GM03348 (cell line): ENCODE measurements at places on chromosomes 12 and 14.

DNA sequence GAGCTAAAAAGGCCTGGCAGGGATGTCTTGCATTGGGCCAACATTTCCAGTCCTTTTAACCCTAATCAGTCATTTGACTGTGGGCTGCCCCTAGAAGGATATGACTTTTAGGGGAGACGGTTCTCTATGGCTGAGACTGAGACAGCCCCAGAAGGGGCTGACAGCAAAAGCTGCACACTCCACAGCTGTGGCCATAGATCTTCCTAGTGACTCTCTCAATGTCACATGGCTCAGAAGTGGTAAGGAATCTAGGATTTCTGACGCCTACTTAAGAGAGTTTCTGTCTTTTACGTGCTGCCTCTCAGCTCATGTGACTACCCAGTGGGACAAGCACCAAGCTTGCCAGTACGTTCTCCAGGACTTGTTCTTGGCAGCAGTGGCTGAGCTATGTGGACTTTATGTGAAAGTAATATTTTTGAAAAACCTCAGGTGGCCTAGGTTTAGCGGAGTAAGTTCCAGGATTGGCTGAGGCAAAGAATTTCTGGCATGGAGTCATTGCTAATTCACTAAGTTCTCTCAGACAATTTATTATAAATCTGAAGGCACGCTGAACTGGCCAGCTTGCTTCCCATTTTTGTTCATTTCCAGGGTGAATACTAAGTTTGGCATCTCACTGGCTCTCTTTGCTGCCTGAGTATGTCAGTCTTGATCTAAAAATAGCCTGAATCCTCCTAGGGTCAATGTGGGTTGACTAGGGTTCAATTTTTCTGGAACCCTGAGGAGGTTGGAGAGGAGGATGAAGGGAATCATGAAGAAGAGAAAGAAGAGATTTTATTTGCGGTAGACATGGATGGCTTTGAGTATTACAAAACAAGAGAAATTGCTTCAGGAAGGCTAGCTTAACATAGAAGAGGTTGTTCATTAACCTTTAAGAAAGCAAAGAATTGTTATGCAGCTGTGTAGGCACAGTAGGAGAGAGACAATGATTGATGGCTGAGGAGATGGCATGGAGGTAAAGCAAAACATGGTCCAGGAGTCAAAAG lies 271.8 kb downstream of the AEBP2 start:
- no peak for DNase-seq

- DNase-seq, result no peak
These were observed 34.8 kb upstream of the TESC start for GRCh38 chr12:117134059-117134458.

DNA sequence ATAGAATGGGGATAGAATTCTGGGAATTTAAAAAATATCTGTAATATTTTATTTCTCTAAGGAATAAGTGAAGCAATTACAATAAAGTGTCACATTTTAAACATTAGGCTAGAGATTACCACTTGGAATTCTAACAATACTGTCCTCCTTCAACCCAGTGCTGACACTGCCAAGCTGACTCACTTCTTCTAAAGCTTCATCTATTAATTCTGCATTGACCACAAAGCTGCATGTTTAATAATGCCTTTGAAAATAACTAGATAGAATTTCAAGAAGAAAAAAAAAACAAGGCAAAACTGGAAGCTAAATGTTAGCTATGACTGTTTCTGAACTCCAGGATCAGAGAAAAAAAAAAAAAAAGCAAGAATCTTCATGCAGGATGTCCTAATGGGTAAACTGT lies 970.7 kb upstream of the FBXO33 start:
- DNase-seq, result no peak

DNA sequence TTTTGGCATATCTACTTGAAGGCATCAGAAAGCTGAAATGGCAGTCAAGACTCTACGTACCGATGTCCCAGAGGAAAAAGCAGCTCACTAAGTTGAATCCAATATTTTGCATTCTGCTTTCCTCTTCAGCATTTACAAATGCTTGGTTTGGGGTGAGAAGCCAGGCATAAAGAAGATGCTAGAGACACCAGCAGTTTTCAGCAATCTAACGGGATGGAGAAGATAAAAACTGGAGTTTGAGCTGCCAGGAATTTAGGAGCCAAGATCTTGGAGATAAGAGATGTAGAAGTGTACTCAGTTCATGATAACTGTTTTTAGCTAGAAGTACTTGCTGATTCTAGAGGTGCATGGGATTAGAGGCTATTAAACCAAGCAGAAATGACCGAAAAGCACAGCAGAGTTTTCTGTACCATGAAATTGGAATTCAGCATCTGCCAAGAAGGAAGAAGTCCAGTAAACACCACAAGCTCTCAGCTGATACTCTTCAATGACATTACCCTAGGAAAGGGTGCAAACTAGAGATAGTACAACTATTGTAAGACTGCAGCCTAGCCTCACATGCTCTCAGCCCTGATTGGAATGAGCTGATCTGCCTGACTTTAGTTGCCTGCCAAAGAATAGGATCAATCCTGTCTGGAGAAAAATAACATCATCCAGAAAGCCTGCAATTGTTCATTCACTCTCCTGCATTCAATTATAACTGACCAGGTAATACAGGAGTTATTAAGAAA lies 7.4 kb upstream of the ALDH1L2 start:
- DNase-seq, result no peak

- no peak for DNase-seq
These were observed 176.6 kb downstream of the FOXN3 start for GRCh38 chr14:89240414-89240813.

DNA sequence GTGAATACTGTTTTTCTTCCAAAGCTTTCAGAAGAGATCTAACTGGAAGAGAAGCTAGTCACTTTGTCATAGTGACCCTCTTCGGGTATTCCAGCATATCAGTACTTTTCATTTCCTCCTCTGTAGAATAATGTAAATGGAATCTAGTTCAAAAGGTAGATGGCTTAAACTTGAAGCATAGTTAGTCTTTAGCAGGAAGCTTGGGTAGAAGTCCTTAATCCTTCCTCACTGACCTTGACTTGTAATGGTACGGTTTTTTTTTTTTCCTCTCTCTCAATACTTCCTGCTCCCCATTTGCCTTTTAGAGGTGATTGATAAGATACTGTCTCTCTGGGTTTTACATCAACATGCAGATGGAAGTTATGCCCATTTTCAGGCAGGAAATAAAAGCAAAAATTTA lies 1.7 kb downstream of the FBXO34 start:
- DNase-seq, result no peak

DNA sequence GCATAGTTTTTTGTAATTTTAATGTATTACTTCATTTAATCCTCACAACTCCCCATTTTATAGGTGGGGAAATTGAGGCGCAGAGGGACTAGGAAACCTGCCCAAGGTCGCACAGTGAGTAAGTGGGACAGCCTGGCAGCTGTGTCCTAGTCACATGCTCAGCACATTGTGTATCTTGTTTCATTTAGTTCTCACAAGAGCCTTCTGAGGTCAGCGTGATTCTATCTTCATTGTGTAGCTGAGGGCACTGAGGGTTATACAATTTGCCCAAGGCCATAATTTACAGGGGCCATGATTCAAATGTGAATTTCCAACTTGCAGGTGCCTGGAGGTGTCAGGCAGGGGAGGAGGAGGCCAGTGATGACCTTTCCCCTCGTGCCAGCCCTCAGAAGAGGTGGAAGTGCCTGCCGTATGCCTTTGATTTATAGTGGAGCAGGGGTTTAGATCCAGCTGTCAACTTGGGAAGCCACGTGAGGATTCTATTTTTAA lies 30.3 kb upstream of the SMOC1 start:
- no peak for DNase-seq

- DNase-seq, result peak; percentile 68
These were observed 37.4 kb downstream of the SLC6A12 start for GRCh38 chr12:176321-177181.

DNA sequence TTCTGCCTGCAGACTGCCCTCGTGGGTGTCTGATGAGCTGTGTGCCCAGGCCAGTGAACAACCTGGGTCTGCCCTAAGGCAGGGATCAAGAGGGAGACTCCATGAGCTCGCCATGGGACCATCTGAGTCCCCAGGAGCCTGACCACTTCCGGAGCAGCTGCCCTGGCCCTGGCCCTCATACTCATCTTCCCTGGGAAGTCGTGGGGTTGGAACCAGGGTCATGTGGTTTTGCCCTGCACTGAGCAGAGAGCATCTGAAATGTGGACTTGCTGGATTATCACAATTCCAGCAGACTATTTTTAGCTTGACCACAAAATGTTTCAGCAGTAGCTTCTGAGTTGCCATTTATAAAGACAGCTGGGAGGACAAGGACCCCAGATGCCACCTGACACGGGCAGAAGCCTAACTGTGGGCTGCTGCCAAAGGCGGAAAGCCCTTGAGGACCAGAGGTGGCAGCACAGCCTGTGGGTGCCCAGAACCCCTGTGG lies 6.7 kb downstream of the BTBD6 start:
- DNase-seq, result peak; percentile 25

DNA sequence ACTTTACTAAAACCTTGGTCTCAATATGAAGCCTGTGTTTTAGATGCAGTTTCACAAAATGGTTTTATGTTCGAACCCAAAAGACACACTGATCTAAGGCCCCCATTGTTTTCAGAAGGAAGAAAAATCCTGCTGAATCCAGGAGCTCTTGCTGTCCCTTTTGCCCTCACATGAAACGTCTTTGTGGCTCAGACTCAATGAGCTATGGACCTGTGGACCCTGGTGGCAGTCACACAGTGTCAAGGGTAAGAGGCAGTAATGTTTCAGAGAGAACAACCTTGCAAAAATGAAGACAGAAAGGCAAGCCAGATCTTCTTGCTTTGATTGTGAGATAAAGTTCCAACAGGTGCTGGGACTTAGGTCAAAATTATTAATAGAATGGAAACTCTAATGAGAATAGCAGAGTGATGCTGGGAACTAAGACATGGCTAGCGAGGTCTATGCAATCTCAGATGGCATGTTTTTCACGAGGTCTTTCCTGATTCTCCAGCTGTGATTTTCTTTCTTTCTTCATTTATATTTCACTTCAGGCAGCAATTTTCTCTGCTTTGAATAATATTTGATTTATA lies 164.9 kb upstream of the SLC38A2 start:
- DNase-seq, result no peak

DNA sequence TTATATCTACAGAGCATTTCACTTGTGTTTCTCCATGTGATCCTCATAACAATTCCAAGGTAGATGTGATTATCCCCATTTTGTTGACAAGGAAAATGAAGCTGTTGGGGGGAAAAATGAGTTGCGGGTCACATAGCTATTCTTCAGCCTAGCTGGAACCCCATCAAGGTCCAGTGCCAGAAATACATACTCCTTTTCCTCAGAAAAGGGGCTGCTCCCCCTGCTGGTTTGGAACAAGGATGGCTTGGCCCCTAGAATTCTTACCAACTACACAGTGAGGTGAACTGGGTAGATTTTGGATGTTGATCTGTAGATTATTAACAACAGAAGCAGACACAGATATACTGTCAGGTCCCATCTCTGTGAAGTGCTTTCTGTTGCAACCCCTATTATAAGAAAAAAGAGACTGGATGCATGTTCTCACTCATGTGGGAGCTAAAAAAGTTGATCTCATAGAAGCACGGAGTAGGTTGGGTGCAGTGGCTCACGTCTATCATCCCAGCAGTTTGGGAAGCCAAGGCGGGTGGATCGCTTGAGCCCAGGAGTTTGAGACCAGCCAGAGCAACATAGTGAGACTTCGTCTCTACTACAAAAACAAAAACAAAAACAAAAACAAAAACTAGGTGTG lies 8.9 kb downstream of the IKZF4 start:
- DNase-seq, result peak; percentile 74

- peak; percentile 69 for DNase-seq
These were observed 8.6 kb downstream of the VTI1B start for GRCh38 chr14:67665868-67666267.

DNA sequence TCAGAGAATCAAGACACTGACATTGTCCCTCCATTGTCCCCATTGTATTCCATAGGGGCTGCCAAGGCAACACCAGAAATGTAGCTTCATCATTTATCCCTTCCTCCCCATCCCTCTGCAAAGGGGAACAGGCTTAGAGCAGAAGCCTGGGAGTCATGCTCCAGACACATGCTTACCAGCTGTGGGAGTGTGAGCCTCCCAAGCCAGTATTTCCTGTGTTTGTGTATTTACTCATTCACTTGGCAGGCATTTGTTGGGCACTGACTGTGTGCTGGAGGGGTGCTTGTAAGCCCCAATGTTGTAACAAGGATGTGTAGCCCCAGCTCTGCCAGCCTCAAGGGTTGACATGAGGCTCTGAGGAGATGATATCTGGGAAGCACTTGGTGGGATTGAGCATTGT lies 46.0 kb upstream of the TCL1A start:
- peak; percentile 15 for DNase-seq

- DNase-seq, result peak; percentile 74
These were observed 16.7 kb upstream of the FAIM2 start for GRCh38 chr12:49920241-49920914.

- DNase-seq, result no peak
These were observed 447.5 kb downstream of the PCNX1 start for GRCh38 chr14:71354801-71355200.

DNA sequence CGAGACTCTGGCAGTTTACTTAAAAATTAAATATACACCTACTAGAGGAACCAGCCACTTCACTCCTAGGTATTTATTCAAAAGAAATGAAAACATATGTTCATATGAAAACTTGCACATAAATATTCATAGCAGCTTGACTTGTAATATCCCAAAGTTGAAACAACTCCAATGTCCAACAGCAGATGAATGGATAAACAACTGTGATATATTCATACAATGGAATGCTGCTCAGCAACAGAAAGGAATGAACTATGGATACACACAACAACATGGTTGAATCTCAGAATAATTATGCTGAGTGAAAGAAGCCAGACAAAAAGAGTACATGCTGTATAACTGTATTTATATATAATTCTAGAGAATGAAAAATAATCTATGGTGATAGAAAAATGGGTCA lies 53.4 kb upstream of the DACT1 start:
- DNase-seq, result peak; percentile 21

GRCh38 chr14:62002642-62003041 lies 240.4 kb downstream of the SNAPC1 start:
- DNase-seq, result no peak

DNA sequence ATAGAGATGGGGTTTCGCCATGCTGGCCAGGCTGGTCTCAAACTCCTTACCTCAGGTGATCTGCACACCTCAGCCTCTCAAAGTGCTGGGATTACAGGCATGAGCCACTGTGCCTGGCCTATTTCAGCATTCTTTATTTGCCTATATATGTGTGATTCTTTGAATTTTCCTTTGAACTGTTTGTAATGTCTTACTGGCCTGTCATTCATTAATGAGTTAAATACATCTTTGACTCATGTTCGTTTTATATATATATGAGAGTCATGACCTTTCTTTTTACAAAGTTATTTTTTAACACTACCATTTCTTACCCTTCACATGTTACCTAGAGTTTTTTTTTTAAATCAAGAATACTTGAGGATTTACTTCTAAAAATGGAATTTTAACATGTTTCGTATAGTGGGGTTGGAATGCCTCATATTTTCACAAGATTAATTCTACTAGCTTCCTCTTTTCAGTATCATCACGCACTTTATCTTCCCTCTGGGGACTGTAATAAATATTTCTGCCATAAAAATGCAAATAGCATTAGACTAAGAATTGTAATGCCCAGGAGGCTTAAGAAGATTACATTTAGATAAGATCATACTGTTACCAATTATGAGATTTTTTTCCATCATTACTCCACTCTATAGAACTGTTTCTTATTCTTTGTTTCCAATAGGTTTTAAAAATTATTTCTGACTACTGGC lies 66.7 kb downstream of the NTN4 start:
- no peak for DNase-seq

GRCh38 chr12:38154096-38155019 lies 162.2 kb upstream of the ALG10B start:
- DNase-seq, result peak; percentile 2

GRCh38 chr12:103397536-103397935 lies 98.2 kb downstream of the C12orf42 start:
- DNase-seq, result no peak

GRCh38 chr14:104586832-104587620 lies 7.5 kb downstream of the C14orf180 start:
- DNase-seq, result no peak
